ENCODE measurements at places on chromosomes 11 and 22. TPM values are rescaled to one million over a fixed set of nuclear protein-coding genes. Genes with fewer than 3 reads are reported as not detected.

Gene OR2AT4
- total RNA-seq, result not detected

Gene SCO2
- not detected for total RNA-seq

Gene CD151
- total RNA-seq, result 20.8 TPM

Gene MMP3
- not detected for total RNA-seq

Gene TRIM48
- total RNA-seq, result not detected

Gene DBX1
- total RNA-seq, result not detected

Gene TSPAN18
- 1.5 TPM for total RNA-seq
